Vagina (tissue), 2 donors: ENCODE measurements at places on chromosomes 1 and 21. TPM values are rescaled to one million over a fixed set of nuclear protein-coding genes. Genes with fewer than 3 reads are reported as not detected.

The LCE1A gene
- total RNA-seq: not detected

GRCh38 chr21:39153373-39153772 is 29.9 kb downstream of the PSMG1 start:
- no peak for DNase-seq

The PDZK1 gene
- 0.49 TPM for total RNA-seq

DNA sequence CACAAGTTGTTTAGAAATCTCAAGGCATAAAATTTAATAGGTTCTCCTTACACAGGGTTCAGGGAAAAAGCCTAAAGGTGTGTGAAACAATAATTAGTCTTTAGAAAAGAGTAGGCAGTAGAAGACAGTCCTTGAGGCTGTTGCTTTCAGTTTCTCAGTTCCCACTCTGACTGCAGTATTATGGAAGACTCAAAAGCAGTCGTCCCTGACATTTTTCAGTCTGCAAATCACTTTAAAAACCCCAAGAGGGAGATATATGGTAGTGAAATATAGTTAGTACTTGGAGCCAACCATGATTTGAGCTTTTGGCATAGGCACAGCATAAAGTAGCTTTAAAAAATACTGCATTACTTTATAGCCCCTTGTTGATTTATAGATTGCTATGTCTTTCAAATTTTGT is 299.7 kb downstream of the OLFM3 start:
- no peak for DNase-seq

DNA sequence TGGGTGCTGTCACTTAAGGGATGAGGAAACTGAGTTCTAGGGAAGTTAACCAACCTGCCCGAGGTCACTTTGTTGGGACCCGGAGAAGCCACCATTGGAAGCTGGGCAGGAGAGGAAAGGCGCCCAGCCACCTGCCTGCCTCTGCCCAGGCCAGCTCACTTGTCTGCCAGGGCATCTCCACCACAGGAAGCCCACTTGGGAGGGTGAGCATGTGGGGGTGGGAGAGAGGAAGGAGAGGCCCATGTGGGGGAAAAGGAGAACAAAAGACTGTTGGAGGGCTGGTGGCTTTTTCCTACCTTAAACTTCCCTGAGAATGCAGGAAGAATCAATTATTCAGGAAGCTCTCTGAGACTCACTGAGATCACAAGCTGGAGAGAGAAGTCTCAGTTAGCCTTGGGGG is 43.8 kb upstream of the SELENON start:
- DNase-seq: no peak

DNA sequence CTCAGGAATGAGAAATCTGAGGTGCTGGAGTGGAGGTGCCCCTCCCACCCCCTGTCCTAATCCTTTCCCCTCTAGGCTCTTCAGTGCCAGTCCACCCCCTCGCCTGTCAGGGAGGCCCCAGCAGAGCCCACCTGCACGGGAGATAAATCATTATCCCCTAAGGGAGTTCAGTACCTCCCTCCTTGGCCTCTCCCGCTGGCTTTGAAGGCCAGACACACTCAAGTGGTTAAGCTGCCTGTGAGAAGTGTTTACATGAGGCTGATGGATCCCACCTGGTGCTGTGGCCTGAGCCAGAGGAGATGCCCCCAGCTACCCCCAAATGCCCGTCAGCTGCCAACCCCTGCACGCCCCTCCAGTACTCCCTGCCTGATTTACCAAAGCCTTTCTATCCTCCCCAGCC is 3.7 kb downstream of the RSPO1 start:
- no peak for DNase-seq

DNA sequence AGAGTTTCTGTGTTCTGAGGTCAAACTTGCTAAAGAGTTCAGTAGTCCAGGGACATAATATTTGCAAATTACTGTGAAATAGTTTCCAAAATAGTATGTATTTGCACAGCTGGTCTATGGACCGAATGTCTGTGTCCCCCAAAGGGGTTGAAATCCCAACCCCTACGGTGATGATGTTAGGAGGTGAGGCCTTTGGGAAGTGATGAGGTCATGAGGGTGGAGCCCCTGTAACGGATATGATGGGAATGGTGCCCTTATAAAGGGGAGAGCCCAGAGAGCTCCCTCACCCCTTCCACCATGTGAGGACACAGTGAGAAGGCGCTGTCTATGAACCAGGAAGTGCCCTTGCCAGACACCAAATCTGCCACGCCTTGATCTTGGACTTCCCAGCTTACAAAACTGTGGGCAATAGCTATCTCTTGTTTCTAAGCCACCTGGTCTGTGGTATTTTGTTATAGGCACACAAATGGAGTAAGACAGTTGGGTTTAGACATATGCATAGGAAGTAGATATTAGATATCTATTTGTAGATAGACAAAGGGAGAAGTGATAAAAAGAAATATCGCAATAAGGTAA is 21.7 kb downstream of the RNF187 start:
- DNase-seq: no peak

GRCh38 chr21:42150474-42151085 is 68.4 kb upstream of the ABCG1 start:
- no peak for DNase-seq

DNA sequence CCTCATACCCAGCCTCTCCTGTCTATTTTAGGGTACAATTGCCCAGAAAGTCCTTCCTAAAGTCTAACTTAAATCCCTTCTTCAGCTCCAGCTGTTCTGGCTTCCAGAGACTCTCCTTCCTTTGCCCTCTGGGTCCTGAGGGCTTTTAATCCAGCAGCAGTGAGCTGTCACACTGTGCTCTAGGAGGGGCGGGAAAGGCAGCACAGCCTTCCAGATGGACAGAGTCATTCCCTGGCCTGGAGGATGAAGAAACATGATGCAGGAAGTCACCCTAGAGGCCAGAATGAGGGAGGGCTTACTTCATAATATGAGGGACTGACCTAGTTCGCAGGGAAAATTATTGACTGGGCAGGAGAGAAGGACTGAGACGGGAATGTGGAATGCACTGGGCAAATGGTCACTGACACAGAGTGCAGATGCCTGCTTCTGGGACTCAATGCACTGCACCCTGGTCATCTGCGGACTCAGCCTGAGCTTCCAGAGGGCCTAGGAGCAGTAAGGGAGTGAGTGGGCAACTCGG is 1.3 kb downstream of the SH2D2A start:
- DNase-seq: no peak

The SELENON gene
- 39.0 TPM for total RNA-seq

DNA sequence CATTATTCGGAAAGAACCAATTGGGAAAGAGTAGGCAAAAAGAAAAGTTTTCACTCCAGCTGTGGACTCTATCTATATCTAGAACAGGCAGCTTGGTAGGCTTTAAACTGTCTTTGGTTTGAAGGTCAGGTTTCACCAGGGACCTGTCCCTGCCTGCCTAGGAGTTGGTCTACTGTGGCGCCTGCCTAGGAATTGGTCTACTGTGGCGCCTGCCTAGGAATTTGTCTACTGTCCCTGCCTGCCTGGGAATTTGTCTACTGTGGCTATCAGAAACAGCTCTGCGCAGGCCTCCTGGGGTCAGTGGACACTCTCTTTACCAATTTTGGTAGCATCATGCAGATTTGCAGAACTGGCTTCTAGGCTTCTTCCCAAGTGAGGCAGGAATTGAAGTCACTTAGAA is 13.8 kb downstream of the USP25 start:
- DNase-seq: no peak

The LEFTY1 gene
- total RNA-seq: not detected

GRCh38 chr1:169117599-169117998 is 11.1 kb downstream of the ATP1B1 start:
- DNase-seq: no peak

The LCE3E gene
- total RNA-seq: 2.2 TPM

DNA sequence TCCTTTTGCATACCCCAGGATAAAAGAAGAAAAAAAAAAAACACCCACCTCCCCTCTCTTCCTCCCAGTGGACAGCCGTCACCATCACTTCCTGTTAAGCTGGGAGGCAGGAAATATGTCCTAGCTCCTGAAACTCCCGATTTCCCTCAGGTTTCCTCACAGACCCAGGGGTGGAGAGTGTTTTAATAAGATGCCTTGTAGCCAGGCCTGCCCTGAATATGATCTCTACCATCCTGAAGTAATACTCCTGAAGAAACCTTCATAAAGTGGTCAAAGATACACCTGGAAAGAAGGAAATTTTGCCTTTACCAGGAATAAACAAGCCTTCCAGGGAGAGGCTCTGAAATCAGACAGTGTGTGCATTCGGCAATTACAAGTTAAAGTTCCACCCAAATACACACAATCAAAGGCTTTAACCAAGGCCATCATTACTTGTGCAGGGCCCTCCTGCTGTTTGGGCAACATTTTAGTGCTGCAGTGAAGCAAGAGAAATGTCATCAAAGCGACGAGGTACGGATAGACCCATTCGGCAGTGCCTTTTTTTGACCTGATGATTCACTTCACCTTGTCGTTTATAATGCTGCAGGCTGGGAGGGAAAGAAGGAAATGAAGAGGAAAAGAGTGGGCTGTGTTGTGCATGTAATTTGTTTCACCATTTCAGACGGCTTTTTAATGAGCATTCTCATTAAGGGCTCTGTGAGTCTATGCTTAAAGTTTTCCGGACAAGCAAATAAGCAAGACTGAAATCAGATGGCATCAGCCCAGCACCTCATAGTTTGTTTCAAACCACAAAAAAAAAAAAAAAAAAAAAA is 41.0 kb upstream of the RASAL2 start:
- no peak for DNase-seq

- DNase-seq: no peak
Measured at GRCh38 chr1:80891871-80892270, 908.9 kb upstream of the ADGRL2 start.

DNA sequence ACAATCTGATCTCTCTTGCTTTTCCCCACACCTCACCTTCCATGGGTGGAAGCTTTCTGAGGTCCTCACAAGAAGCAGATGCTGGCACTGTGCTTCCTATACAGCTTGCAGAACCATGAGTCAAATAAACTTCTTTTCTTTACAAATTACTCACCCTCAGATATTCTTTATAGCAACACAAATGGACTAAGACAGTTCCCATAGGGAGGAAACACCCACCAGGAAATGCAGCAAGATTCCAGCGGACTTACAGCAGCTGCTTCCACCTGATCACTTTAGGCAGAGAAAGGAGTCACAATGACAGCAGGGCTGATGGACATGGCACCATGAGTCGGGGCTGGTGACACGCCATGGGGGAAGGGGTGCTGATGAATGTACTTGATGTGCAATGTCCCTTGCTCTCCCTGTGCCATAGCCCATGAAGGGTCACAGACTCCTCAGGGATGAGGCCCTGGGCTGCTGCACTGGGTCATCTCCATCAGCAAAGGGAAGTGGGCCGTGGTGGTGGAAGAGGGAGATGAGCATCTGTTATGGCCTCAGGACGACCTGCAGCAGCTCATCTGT is 53.9 kb downstream of the PRSS38 start:
- no peak for DNase-seq

GRCh38 chr1:1796466-1796865 is 18.2 kb upstream of the NADK start:
- DNase-seq: no peak

DNA sequence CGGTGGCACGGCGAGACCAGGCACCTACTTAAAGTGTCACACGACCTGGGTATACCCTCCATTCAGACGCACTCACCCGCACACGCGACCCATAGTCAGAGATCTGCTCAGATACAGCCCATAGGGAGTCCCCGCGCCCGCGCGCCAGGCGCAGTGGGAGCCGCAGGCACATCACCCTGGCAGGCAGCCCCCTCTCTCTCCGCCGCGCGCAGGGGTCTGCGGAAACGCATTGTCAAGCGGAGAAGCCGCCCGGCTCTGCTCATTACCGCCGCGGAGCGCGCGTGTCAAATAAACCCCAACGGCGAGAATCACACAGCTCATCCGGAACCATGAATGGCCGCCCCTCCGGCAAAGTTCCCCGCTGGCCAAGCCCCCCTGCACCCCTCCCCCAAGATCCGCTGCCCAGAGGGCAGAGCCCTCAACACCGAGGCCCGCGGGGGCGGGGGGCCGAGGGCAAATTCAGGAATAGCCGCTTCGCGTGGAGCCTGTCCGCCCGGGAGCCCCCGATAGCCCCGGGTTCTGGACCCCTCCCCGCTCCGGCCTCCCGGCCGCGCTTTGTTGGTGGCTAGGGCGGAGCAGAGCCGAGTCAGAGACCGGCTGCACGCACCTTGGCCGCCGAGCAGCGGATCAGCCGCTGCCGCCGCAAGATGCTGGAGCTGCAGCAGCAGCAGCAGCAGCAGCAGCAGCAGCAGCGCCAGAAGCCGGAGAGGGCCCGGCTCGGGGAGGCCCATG is 522 bp downstream of the LRP8 start:
- no peak for DNase-seq

- no peak for DNase-seq
Measured at GRCh38 chr1:31423418-31423947, 10.5 kb downstream of the SERINC2 start.

- DNase-seq: no peak
Measured at GRCh38 chr1:96596226-96596922, 125.2 kb upstream of the PTBP2 start.

- DNase-seq: no peak
Measured at GRCh38 chr21:30194701-30195299, 21.1 kb downstream of the CLDN8 start.

The CELA2A gene
- total RNA-seq: not detected

- no peak for DNase-seq
Measured at GRCh38 chr1:84272401-84272800, 29.1 kb upstream of the SAMD13 start.

DNA sequence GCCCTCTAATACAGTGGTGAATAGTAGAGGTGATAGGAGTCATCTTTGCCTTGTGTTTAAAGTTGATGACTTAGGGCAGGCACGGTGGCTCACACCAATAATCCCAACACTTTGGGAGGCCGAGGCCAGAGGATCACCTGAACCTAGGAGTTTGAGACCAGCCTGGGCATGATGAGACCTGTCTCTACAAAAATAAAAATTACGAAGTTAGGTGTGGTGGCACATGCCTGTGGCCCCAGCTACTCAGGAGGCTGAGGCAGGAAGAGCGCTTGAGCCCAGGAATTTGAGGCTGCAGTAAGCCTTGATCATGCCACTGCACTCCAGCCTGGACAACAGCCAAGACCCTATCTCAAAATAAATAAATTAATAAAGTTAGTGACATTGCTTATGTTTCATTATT is 26.6 kb downstream of the CAPZA1 start:
- DNase-seq: no peak

DNA sequence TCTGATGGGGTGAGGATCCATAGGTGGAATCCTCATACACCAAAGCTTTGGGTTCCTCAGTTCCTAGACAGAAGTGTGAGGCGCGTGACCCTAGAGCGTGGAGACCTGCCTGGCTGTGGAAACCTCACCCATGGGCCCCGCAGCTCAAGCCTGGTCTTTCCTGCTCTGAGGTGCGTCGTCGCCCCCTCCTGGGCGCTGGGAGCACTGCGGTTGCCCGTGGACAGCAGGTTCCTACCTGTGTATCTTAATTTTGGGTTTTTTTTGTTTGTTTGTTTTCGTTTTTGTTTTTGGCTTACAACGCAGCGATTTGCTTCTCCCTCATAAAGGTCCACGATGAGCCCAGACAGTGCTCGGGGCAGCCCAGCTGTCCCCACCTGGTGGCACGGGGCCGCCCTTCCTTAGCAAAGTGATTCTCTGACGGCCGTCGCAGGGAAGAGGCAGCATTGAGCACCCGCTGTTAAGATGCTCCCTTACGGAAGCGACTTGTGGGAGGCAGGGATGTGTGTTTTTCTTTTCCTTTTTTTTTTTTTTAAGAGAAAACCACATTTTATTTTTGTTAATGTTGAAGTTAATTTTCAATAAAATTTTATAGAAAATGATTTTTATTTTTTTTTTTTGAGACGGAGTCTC is 36.5 kb upstream of the TRAPPC10 start:
- no peak for DNase-seq
